ENCODE measurements at places on chromosomes 1 and 21.

- ATAC-seq = no peak
Measured at GRCh38 chr21:36127250-36127904, 7.5 kb upstream of the CBR3 start.

GRCh38 chr1:32818804-32819541 is 1.5 kb downstream of the S100PBP start:
- peak; percentile 6 for ATAC-seq

DNA sequence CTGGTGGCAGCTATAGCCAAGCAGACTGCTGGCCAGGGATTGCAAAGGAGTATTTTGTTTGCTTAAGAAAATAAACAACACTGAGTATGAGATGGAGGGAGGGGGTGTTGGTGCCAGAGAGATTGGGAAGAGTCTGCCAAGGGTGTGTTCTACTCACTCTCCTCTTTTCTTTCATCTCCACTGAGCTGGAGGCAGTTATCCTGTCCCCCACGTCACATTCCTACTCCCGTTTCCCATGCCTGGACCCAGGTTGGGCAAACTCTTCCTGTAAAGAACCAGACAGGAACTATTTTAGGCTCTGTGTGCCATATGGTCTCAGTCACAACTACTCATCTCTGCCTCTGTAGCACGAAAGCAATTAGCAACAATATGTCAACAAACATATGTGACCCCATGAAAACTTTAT is 1.4 kb upstream of the IL24 start:
- no peak for ATAC-seq

DNA sequence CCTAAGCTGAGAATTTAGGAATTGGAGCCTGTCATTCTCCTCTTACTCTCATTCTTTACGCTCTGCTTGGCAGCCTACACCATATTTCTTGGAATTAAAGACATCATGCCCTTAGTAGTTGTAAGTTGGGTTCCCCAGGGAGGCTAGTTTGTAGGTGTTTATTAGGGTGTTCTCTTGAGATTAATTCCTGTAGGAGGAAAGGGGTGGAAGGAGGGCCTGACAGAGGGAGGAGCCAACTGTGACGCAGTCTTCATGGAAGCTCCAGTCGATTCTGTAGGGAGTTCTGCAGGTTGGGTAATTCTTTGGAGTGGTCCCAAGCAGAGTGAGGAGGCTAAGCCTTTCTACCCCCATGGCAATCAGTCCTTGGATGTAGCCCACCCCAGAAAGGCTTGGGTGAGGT is 111.4 kb downstream of the HHAT start:
- no peak for ATAC-seq

DNA sequence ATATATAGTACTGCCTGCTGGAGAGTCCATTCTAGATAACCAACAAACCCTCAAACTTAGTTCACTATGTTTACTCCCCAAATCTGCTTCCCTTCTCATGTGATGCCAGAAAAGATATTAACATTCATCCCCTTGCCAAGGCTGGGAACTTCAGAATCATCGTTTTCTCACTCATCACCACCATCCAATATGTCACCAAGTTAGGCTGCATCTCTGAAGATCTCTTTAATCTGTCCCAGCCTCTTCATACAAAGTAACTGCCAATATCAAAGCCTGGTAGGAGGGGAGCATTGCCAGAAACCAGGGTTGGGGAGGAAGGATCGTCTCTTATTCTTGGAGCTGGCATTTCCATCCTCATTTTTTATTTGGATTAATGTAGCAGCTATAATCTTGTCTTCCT is 71.6 kb downstream of the XCL2 start:
- ATAC-seq = peak; percentile 18

GRCh38 chr1:241637604-241638003 is 2.6 kb downstream of the CHML start:
- no peak for ATAC-seq

DNA sequence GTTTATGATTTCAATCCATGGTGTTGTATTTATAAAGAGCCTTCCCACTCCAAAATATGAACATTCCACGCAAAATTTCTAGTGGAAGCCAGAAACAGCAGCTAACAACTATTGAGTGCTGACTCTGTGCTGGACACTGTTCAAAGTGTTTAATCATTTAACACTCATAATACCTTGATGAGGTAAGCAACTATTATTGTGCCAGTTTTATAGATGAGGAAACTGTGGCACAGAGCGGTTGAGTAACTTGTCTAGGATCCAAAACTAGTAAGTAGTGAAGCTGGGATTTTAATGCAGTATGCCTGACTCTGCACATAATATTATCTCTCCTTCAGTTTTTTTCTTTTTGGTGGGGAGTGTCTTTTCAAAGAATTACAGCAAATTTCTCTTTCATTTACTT is 228.3 kb downstream of the SLC35F3 start:
- no peak for ATAC-seq

DNA sequence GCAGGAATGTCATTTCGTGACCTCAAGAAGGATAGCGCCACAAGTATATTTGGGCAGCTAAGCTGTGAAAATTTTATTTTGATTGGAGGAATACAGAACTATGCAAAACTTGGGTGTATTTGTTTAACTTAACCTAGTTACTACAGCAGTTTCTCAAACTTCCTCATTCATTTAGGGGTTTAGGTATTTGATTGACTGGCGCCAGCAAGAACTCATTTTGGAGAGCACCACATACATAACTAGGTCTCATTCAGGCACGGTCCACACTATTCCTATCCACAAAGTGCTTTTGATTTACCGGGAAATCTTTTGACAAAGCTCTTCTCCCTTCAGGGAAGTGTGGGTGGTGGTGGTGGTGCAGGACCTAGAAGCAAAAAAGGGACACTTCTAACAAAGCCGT is 155.1 kb upstream of the NRIP1 start:
- ATAC-seq = no peak

- no peak for ATAC-seq
Measured at GRCh38 chr1:23421753-23422240, 2.8 kb downstream of the TCEA3 start.

GRCh38 chr21:45032977-45033710 is 41.2 kb upstream of the ADARB1 start:
- ATAC-seq = no peak

DNA sequence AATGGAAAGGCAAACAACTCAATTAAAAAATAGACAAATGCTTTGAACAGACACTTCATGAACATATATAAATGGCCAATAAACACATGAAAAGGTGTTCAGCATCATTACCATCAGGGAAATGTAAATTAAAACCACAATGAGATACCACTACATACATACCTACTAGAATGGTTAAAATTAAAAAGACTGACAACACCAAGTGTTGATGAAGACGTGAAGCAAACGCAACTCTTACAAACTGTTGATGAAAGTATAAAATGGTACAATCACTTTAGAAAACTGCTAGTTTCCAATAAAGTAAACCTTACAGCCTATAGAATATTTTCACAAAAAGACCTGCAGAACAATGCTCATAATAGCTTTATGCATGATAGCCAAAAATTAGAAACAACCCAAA is 10.1 kb downstream of the EIF2B3 start:
- ATAC-seq = no peak

DNA sequence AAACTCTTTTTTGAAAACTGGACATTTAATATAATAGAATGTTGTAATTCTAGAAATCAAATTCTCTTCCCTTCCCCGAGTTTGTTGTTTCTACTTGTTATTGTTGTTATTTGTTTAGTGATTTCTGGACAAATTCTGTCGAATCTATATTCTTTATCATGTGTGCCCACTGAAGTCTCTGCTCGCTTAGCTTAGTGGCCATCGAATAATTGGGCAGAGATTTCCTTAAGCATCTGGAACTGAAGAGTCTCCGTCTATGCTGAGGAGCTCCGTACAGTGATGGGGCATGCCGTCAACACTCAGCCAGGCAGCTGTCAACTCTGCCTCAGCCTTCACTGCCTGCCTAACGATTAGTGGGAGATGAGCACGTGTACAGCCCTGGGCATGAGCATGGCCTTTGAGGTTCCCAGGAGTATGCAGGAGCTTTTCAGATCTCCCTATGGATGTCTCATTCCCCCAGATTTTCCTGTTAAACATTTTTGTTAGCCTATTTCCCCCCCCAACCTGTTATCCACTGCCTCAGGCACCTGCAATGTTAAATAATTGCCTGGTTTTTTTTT is 66.8 kb downstream of the SLX9 start:
- no peak for ATAC-seq

DNA sequence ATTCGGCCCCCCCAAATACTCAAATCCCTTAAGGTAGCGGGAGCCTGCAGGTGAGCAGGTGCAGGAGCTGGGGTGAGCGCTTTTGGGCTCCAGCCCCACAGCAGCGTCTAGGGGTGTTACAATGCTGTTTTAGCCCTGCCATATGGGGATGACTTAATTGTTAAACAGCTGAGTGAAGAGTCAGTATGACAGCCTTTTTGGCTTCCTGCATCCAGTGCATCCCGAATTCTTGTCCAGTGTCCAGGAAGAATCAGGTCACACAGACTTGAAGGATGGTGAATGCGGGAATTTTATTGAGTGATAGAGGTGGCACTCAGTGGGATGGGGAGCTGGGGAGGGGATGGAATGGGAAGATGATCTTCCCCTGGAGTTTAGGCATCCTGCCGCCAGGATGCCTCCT is 30.4 kb upstream of the HHAT start:
- no peak for ATAC-seq

- no peak for ATAC-seq
Measured at GRCh38 chr1:167654975-167655575, 25.0 kb downstream of the RCSD1 start.

- ATAC-seq = no peak
Measured at GRCh38 chr1:25255706-25256577, 8.7 kb upstream of the RSRP1 start.

DNA sequence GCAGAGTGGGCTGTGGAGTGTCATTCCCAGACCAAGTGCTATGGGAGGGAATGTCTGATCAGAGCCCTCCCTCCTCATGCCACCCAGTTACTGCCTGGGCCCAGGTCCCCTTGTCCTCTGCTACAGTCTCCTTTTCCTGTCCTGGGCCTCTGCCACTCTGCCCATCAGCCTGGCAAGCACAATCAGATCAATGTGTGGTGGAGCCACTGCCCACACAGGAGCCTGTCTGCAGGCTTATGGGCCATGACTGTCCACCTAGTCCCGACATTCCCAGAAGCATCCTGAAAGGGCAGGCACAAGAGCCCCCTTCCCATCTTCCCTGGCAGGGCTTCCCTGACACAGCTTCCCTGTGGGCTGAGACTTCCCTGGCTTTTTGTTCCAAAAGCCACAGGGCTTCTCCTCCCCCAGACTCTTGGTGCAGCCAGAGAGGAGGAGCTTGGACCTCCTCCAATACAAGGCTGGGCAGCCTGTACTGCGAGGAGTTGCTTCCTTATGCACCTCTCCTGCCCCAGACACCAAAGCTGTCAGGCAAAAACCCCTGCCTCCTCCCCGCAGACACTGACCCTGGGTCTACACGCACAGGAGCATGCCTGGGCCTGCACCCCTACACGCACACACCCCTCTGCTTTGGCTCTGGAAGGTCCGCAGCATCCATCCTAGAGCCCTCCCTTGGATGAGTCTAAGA is 29.2 kb upstream of the CNTN2 start:
- ATAC-seq = no peak

DNA sequence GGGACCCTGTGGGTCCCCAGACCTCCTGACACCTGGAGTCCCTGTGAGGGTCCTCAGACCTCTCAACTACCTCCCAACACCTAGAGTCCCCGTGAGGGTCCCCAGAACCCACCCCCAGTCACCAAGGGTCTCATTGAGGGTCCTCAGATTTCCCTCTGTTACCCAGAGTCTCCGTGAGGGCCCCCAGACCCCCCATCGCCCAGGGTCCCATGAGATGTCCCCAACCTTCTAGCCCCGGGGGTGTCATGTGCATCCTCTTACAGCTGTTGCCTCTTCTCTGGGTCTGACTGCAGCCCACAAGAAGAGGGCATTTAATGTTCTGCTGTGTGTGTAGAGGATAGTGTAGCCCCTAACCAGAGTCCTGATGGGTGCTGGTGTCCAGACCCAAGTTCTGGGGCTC is 2.0 kb upstream of the GJC2 start:
- no peak for ATAC-seq

GRCh38 chr1:85394130-85394529 is 70.8 kb downstream of the DDAH1 start:
- no peak for ATAC-seq

DNA sequence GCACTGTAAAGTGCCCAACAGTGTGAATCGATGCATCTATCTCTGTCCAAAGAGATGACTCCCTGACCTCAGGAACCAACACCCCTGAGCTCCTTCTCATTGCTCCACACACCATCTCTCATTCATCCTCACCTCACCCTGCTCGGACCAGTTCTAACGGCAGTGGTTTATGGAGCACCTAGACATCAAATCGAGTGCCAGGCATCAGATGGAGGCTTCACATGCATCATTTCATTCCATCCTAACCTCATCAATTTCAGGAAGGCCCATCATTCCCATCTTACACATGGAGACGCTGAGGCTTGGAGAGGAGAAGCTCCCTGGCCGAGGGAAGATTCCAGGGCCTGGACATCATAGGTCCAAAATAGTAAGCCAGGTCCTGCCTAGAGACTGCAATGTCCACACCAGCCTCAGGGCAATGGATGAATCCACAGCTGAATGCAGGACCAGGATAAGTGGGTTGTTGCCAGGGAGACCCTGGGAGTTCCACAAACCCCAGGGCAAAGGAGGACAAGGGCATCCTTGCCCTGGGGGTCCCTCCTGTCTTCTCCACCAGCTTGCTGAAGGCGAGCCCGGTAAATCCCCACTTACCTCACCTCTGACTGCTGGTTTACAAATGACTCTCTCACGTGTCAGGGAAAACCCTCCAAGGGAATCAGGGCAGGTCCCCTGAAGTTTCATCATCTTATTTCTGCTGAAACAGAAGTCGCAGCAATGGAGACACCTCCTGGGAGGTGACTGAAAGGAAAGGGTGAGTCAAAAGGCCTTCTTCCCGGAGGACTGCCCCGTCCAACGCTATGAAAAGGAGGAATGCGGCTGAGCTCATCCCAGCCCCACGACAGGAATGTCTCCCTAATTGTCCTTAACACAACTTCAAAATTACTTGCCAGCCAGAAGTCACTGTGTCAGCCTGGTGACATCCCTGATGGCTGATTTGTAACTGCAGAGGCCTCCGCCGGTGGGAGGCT is 9.0 kb upstream of the IFFO2 start:
- ATAC-seq = peak; percentile 95

GRCh38 chr1:207872621-207873020 is 38.3 kb downstream of the CD34 start:
- no peak for ATAC-seq

DNA sequence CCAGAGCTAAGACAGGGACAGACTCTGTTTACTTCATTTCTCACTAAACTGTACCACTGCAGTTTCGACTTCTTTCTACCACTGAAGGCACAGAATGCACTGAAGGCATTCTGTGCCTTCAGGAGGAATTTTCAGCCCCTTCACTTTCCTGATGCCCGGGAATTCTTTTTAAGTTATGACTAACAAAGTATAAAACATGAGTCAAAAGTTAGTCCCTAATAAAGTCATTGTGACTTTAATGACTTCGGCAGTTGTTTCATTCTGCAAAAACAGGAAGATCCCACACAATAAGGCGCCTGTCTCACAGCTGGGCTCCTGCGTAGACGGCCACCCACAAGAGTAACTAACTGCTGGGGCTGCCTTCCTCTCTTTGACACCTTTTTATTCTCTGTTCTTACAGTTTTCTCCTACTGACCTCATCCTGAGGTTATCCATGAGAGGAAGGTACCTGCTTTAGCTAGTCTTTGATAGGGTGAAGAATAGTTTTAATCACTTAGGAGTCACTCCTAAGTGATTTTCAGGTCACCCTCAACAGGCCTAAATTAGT is 183.9 kb upstream of the SGIP1 start:
- peak; percentile 66 for ATAC-seq
